Aorta (tissue), 5 donors: ENCODE measurements at places on chromosomes 2 and 18. TPM values are rescaled to one million over a fixed set of nuclear protein-coding genes. Genes with fewer than 3 reads are reported as not detected.

Gene ATG4B
- total RNA-seq: 85.4 TPM

Gene LYG2
- not detected for total RNA-seq

Gene CCDC141
- total RNA-seq: 28.3 TPM

Gene SPAST
- total RNA-seq: 18.2 TPM

Gene GATA6
- total RNA-seq: 28.7 TPM

Gene MAP3K19
- total RNA-seq: not detected

Gene TRAF3IP1
- total RNA-seq: 21.0 TPM

Gene ALPI
- total RNA-seq: not detected

Gene RNF152
- 24.9 TPM for total RNA-seq

Gene CERKL
- not detected for total RNA-seq

GRCh38 chr2:41779888-41780287 lies 267.9 kb upstream of the PKDCC start:
- no peaks in the 10 kb centered on the region for H3K27me3 ChIP-seq
- DNase-seq: no peak
- H3K4me1 ChIP-seq: peaks cover 2% of the 10 kb centered on the region

DNA sequence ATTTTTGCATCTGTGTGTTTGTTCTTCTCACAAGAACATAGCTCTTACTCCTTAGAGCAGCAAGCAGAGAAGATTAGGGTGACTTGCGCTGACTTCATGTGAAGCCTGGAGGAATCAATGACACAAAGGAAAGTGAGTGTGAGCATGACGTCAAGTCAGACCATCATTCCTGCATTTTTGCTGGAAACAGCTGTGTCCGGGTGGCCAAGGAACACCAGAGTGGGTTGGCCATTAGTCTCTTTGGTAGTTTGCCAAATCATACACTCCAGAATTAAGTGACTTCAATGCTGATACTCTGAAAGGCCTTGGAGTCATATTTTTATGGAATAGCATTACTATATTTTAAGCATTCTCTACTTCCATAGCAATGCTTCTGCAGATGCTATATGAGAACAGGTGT lies 597.2 kb downstream of the DCDC2C start:
- H3K4me3 ChIP-seq: no peak overlapping the region
- H3K36me3 ChIP-seq: no peaks in the 10 kb centered on the region
- no peaks in the 10 kb centered on the region for H3K27me3 ChIP-seq
- DNase-seq: no peak
- no peaks in the 10 kb centered on the region for H3K4me1 ChIP-seq
- H3K27ac ChIP-seq: no peak overlapping the region

DNA sequence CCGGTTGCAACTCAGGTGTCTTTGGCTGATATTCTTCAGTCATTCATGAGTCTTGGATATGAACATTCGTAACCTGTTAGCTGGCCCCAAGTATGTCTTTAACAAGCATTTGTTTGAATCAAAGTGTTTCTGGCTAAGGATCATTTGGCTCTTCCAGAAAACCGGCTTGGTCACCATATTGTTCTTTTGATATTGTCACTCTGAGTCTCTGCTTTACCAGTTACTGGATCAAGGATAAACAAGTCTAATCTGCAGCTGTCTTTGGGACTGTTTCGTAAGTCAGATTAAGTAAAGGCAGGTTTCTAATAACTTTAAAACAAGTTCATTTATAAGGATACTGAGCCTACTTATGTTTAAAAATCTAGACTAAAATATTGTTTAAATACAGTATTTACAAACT lies 49.1 kb downstream of the KDM3A start:
- H3K4me3 ChIP-seq: no peak overlapping the region
- H3K27ac ChIP-seq: no peak overlapping the region
- no peaks in the 10 kb centered on the region for H3K27me3 ChIP-seq
- H3K36me3 ChIP-seq: peaks cover 7% of the 10 kb centered on the region
- H3K4me1 ChIP-seq: peaks cover 5% of the 10 kb centered on the region
- no peak for DNase-seq

- no peak for DNase-seq
- no peaks in the 10 kb centered on the region for H3K36me3 ChIP-seq
- H3K4me1 ChIP-seq: no peaks in the 10 kb centered on the region
- no peak overlapping the region for H3K27ac ChIP-seq
These were observed 493.7 kb upstream of the HS6ST1 start for GRCh38 chr2:128812183-128812940.

- no peaks in the 10 kb centered on the region for H3K4me1 ChIP-seq
- no peak overlapping the region for H3K27ac ChIP-seq
- H3K4me3 ChIP-seq: no peak overlapping the region
- no peaks in the 10 kb centered on the region for H3K36me3 ChIP-seq
These were observed 253.7 kb downstream of the DYM start for GRCh38 chr18:49206717-49207116.

- H3K36me3 ChIP-seq: no peaks in the 10 kb centered on the region
- H3K4me3 ChIP-seq: no peak overlapping the region
- no peaks in the 10 kb centered on the region for H3K27me3 ChIP-seq
- DNase-seq: peak; percentile 65
- H3K27ac ChIP-seq: no peak overlapping the region
- H3K4me1 ChIP-seq: no peaks in the 10 kb centered on the region
These were observed 20.4 kb downstream of the TGFBRAP1 start for GRCh38 chr2:105309147-105309545.

DNA sequence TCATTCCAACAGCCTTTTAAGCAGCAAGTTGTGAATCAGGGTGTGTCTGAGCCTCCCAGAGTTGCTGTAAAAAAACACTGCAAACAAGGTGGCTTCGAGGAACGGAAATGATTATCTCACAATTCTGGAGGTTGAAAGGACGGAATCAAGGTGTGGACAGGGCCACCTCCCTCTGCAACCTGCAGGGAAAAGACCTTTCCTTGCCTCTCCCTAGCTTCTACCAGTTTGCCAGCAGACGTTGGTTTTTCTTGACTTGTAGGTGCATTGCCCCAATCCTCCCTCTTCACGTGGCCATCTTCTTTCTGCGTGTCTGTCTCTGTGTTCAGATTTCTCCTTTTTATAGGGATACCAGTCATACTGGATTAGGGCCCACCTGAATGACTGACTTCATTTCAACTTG lies 24.8 kb upstream of the TMEM131 start:
- no peak for DNase-seq
- H3K4me3 ChIP-seq: no peak overlapping the region
- H3K27ac ChIP-seq: no peak overlapping the region
- no peaks in the 10 kb centered on the region for H3K27me3 ChIP-seq

DNA sequence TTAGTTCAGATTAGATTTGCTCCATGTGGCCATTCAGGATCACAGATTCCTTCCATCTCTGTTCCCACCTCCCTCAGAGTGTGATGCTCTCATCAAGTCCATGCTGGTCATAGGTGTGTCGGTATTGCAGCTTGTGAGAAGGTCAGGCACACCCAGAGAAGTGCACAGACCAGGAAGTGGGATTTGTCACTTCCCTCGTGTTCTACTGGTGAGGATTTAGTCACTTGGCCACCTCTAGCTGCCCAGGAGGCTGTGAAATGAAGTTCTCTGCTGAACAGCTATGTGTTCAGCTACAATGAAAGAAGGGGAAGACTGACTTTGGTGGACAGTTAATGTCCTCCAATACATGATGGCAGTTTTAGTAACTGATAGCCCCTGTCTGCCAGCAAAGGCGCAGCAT lies 3.5 kb upstream of the LANCL1 start:
- no peak overlapping the region for H3K4me3 ChIP-seq
- H3K27me3 ChIP-seq: no peaks in the 10 kb centered on the region
- no peaks in the 10 kb centered on the region for H3K4me1 ChIP-seq
- DNase-seq: no peak

DNA sequence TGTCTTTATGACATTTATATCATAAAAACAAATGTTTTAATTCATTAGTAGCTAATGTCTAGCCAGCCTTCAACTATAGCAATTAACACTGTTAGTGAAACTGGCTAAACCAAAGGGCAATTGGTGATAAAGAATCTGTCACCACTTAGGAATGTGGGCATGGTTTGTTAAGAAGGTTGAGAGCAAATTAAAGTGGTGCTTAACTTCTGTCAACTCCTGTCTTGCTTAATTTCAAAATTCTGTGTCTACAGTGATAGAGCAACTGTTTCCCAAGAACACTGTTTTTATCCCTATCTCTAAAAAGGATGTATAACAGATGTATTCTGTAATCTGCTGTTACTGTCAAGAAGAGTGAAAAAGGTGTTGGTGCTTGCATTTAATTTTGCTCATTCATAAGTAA lies 36.5 kb downstream of the CFAP36 start:
- peaks cover 5% of the 10 kb centered on the region for H3K4me1 ChIP-seq
- no peaks in the 10 kb centered on the region for H3K27me3 ChIP-seq
- DNase-seq: no peak
- no peak overlapping the region for H3K27ac ChIP-seq
- no peak overlapping the region for H3K4me3 ChIP-seq
- H3K36me3 ChIP-seq: no peaks in the 10 kb centered on the region

GRCh38 chr2:63764630-63765029 lies 77.1 kb upstream of the UGP2 start:
- no peak overlapping the region for H3K4me3 ChIP-seq
- H3K27me3 ChIP-seq: no peaks in the 10 kb centered on the region
- H3K4me1 ChIP-seq: peaks cover 2% of the 10 kb centered on the region
- H3K27ac ChIP-seq: no peak overlapping the region
- H3K36me3 ChIP-seq: no peaks in the 10 kb centered on the region

- H3K36me3 ChIP-seq: no peaks in the 10 kb centered on the region
- H3K27ac ChIP-seq: no peak overlapping the region
- no peaks in the 10 kb centered on the region for H3K27me3 ChIP-seq
- no peak for DNase-seq
- H3K4me1 ChIP-seq: no peaks in the 10 kb centered on the region
These were observed 33.0 kb downstream of the FHOD3 start for GRCh38 chr18:36330435-36331052.

GRCh38 chr2:67686254-67686653 lies 289.1 kb downstream of the ETAA1 start:
- H3K27ac ChIP-seq: no peak overlapping the region
- H3K4me1 ChIP-seq: no peaks in the 10 kb centered on the region
- no peak overlapping the region for H3K4me3 ChIP-seq
- no peaks in the 10 kb centered on the region for H3K36me3 ChIP-seq
- no peak for DNase-seq
- no peaks in the 10 kb centered on the region for H3K27me3 ChIP-seq

DNA sequence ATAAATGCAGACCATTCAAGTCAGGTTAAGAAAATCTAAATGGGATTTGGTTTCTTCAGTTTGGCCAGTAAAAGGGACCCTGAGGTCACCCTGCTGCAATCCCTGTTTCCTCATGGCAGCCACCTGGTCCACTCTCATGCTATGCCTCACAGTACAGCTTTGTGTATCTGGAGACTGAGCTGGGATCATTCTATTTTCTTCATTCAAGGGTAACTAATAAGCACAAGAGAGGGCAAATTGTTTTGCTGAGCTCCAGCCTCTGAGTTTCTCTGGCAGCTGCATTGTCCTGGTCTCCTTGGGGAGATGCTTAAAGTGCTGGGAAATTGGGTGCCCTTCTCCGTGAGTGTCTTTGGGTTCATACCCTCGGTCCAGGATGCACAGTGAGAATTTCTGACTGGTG lies 18.5 kb upstream of the BCL2L11 start:
- H3K27ac ChIP-seq: no peak overlapping the region
- no peak for DNase-seq
- no peaks in the 10 kb centered on the region for H3K4me1 ChIP-seq
- no peaks in the 10 kb centered on the region for H3K36me3 ChIP-seq
- H3K4me3 ChIP-seq: no peak overlapping the region
- no peaks in the 10 kb centered on the region for H3K27me3 ChIP-seq

GRCh38 chr2:191253476-191253875 lies 8.3 kb downstream of the MYO1B start:
- H3K27me3 ChIP-seq: no peaks in the 10 kb centered on the region
- H3K4me1 ChIP-seq: peaks cover 16% of the 10 kb centered on the region
- DNase-seq: no peak
- H3K27ac ChIP-seq: no peak overlapping the region

DNA sequence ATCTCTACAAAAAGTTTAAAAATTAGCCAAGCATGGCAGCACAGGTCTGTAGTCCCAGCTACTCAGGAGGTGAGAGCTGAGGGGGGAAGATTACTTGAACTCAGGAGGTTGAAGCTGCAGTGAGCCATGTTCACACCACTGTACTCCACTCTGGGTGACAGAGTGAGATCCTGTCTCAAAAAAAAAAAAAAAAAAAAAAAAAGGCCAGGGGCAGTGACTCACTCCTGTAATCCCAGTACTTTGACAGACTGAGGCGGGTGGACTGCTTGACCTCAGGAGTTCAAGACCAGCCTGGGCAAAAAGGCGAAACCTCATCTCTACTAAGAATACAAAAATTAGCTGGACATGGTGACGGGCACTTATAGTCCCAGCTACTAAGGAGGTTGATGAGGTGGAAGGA lies 37.0 kb downstream of the PUM2 start:
- H3K27ac ChIP-seq: no peak overlapping the region
- DNase-seq: no peak
- no peaks in the 10 kb centered on the region for H3K27me3 ChIP-seq
- no peaks in the 10 kb centered on the region for H3K4me1 ChIP-seq
- no peak overlapping the region for H3K4me3 ChIP-seq
- H3K36me3 ChIP-seq: peaks cover 2% of the 10 kb centered on the region

GRCh38 chr2:201987426-201987825 lies 46.2 kb upstream of the FZD7 start:
- H3K27me3 ChIP-seq: no peaks in the 10 kb centered on the region
- no peak overlapping the region for H3K27ac ChIP-seq
- H3K4me3 ChIP-seq: no peak overlapping the region
- no peak for DNase-seq
- no peaks in the 10 kb centered on the region for H3K36me3 ChIP-seq
- no peaks in the 10 kb centered on the region for H3K4me1 ChIP-seq

- peaks cover 2% of the 10 kb centered on the region for H3K4me1 ChIP-seq
- DNase-seq: no peak
- H3K27ac ChIP-seq: no peak overlapping the region
- H3K27me3 ChIP-seq: no peaks in the 10 kb centered on the region
These were observed 15.5 kb downstream of the ITPRID2 start for GRCh38 chr2:181907057-181907456.

DNA sequence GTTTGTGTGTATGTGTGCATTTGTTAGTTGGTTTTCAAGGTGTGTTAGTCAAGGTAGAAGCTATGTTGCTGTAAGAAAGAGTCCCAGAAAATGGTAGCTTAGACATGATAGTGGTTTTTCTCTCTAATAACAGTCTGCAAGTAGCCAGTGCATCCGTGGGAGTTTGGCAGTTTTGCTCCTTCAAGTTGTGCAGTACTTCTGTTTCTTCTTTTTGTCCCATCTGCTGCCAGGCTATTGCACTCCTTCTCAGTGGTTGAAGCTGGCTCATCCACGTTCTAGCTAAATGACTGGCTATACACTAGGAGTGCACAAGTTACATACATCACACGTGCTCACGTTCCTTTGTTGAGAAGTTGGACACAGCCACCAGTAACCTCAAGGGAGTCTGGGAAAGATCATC lies 134.7 kb downstream of the ASXL3 start:
- H3K27me3 ChIP-seq: no peaks in the 10 kb centered on the region
- H3K4me1 ChIP-seq: no peaks in the 10 kb centered on the region
- H3K27ac ChIP-seq: no peak overlapping the region

GRCh38 chr18:64614446-64614845 lies 465.6 kb upstream of the LINC00305 start:
- H3K4me1 ChIP-seq: no peaks in the 10 kb centered on the region
- no peak for DNase-seq
- no peaks in the 10 kb centered on the region for H3K36me3 ChIP-seq
- no peak overlapping the region for H3K4me3 ChIP-seq
- no peak overlapping the region for H3K27ac ChIP-seq
- H3K27me3 ChIP-seq: no peaks in the 10 kb centered on the region

- no peak overlapping the region for H3K4me3 ChIP-seq
- no peaks in the 10 kb centered on the region for H3K4me1 ChIP-seq
- DNase-seq: no peak
- H3K27me3 ChIP-seq: no peaks in the 10 kb centered on the region
- no peaks in the 10 kb centered on the region for H3K36me3 ChIP-seq
These were observed 18.9 kb upstream of the IL1R2 start for GRCh38 chr2:101972621-101973434.

- no peak overlapping the region for H3K4me3 ChIP-seq
- H3K36me3 ChIP-seq: peaks cover 6% of the 10 kb centered on the region
- H3K27ac ChIP-seq: peak overlapping the region; percentile 55
- no peaks in the 10 kb centered on the region for H3K27me3 ChIP-seq
- no peak for DNase-seq
- H3K4me1 ChIP-seq: peaks cover 11% of the 10 kb centered on the region
These were observed 20.9 kb downstream of the SLC40A1 start for GRCh38 chr2:189559579-189560272.
